BJ (cell line): ENCODE measurements at places on chromosomes 13 and 19.

GRCh38 chr19:19053508-19054314 is 10.1 kb upstream of the SLC25A42 start:
- DNase-seq = no peak

DNA sequence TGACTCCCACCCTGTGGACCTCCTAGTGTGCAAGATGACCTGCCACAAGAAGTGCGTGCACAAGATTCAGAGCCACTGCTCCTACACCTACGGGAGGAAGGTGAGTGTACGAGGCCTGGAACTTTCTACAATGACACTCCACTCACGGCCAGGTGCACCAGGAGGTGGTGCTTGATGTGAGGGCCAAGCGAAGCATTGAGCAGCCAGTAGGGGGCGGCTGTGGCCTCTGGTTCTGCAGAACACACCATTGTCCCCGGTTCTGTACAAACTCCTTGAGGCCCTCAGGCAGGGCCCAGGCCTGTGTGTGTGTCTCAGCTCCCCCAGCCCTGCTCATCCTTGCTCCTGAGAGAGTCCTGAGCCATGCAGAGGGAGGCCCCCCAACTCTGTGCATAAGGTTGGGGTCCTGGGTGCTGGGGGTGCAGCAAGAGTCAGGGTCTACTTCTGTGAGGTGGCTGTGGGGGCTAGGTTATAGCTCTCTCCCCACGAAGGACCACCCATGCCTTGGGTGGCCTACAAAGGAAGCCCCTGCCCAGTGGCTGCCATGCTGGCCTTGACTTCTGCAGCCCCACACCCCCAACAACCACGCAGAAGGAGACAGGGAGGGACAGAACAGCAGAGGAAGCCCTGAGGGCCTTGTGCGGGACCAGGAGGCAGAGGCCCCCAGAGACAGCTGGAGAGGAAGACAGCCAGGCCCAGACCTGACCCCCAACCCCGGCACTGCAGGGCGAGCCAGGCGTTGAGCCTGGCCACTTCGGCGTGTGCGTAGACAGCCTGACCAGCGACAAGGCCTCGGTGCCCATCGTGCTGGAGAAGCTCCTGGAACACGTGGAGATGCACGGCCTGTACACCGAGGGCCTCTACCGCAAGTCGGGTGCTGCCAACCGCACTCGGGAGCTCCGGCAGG is 9.7 kb upstream of the USE1 start:
- no peak for DNase-seq

GRCh38 chr13:94778585-94778984 is 66.2 kb upstream of the SOX21 start:
- DNase-seq = no peak

DNA sequence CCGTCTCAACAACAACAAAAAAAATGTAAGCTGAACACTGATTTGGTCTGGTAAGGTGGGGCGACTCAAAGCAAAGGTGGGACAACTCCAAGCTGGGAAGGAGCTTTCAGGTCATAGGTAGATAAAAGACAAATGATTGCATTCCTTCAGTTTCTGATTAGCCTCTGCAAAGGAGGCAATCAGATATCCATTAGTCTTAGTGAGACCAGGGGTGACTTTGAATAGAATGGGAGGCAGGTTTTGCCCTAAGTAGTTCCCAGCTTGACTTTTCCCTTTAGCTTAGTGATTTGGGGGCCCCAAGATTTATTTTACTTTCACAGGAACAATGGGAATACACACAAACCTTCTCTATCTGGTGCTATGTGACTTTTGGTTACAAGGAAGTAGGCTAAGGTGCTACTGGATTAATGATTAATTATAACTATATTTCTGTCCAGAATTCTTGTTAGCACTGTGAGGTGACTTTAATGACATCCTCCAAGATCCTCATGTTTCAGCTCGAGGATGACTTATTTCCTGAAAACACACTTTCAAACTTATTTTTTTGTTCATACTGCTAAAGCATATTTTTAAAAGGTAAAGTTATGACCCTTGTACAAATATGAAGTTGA is 10.6 kb upstream of the MTRF1 start:
- no peak for DNase-seq

- DNase-seq = no peak
Measured at GRCh38 chr13:33362986-33363727, 77.6 kb upstream of the STARD13 start.

DNA sequence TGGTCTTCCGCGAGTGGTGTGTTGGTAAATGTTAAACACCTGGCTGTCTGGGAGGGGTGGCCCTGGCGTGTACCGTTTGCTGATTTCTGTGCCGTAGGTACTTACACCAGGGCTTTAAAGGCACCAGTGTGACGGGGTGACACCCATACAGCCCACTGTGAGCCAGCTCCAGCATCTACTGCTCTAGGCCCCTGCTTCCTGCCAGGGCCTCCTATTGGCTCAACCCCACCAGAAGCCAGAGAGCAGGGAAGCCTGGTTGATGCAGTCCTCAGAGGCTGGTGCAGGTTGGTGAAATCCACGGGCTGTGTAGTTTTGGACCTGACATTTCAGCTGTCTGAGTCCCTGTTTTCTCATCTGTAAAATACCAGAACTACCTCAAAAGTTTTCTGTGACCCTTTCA is 30.4 kb downstream of the ARHGEF7 start:
- DNase-seq = no peak

DNA sequence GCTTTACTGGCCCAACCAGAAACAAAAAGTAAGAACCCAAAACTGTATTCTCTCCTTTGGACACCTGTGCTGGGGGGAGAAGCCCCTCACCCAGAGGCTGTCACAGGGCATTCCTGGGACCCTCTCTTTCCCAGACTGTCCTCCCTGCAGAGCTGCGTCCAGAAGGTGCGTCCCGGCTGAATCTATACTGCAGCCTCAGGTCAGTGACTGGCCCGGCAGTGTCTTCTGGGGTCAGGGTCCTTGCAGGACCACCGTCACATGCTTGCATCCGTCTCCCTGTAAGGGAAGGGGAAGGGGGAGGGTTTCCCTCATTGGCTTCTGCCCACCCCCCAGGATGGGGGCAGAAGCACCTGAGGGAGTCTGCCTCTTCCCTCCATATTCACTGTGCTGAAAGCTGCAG is 76.5 kb downstream of the ATP11A start:
- no peak for DNase-seq

DNA sequence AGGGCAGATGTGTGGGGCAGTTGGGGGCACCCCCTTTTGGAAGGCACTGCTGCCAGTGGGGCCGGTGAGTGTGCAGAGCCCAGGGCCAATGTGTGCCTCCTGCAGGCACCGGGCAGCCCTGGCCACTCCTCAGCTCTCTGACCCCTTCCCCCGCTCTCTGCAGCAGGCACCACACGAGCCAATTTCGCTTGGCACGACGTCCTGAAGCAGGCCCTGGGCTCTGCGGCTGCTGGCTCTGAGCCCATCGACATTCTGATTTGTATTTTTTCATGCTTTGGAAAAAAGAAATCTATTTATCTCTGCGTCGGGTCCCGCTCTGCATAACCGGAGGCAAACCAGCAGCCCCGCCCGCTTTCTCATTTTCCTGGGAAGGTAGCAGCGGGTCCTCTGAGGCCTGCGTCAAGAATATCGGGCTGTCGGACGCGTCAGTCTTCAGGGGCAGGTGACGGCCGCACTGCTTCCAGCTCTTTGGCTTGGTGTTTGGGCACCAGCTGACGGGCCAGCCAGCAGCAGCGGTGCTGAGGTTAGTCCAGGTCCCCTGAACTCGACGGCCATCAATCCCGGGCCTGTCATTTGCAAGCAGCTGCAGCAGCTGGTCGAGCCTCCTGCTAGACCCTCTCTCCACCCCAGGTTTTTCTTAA is 134.3 kb downstream of the KDM4B start:
- DNase-seq = no peak

- DNase-seq = no peak
Measured at GRCh38 chr13:20565115-20565736, 1.7 kb upstream of the IFT88 start.

DNA sequence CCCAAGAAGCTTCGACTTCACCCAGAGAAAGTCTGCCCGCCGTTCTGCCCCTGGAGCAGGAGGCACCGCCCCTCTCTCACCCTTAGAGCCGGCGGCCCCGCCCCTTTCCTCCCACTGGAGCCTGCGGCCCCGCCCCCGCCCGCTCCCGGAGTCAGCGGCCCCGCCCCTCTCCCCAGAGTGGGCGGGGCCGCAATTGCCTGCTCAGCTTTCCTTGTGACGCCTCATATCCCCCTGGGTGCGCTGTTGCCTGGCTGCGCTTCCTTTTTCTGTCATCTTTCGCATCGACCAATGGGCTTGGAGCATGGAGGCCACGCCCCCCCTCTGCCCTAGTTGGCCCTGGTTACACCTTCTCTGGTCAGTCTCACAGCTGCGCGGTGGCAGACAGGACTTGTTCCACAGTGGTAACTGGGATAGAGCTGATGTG is 38.2 kb upstream of the ZNF492 start:
- DNase-seq = no peak

- no peak for DNase-seq
Measured at GRCh38 chr13:66994097-66994496, 236.0 kb downstream of the PCDH9 start.
